ENCODE measurements at places on chromosomes 7 and 10. TPM values are rescaled to one million over a fixed set of nuclear protein-coding genes. Genes with fewer than 3 reads are reported as not detected.

Gene NCF1
- total RNA-seq: 8.4 TPM

- no peak for DNase-seq
Observed at GRCh38 chr10:96992721-96993120, 160.6 kb downstream of the LCOR start.

Gene PLXNA4
- 3.5 TPM for total RNA-seq

Gene NEUROD6
- total RNA-seq: not detected

Gene APBB1IP
- 20.5 TPM for total RNA-seq

Gene CPA4
- total RNA-seq: 1.1 TPM

Gene C10orf67
- total RNA-seq: 1.6 TPM

GRCh38 chr7:127667017-127667670, 15.2 kb downstream of the SND1 start:
- no peak for DNase-seq

DNA sequence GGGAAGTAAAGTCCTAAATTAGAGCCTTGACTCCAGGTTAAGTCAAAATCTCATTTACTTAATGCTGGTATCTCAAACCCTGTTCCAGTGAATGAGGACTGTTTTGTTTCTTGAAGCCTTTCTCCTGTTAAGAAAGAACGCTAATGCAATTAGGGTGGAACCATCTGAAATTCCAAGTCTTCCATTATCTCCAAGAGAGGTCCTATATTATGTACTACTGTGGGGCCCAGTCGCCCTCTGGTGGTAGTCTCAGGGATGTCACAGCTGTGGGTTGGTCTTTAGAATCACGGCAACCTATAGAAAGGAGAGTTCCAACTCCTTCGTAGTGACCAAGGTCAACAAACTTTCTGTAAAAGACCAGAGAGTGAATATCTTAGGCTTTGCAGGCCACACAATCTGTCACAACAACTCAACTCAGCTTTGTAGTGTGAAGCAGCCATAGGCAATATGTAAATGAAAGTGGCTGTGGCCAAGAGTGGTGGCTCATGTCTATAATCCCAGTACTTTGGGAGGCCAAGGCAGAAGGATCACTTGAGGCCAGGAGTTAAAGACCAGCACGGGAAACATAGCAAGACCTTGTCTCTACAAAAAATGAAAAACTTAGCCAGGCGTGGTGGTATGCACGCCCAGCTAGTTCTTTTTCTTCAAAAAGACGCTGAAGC, 9.3 kb downstream of the RPP38 start:
- peak; percentile 79 for DNase-seq

Measured in kidney (tissue), 22 donors.